Activated CD4-positive, alpha-beta T cell treated with anti-CD3 and anti-CD28 coated beads for 48 hours (primary cell): ENCODE measurements at places on chromosomes 4 and X.

GRCh38 chr4:116639070-116639577, 446.3 kb downstream of the TRAM1L1 start:
- no peak for DNase-seq

GRCh38 chrX:34275699-34276098, 143.6 kb upstream of the FAM47A start:
- no peak for DNase-seq

DNA sequence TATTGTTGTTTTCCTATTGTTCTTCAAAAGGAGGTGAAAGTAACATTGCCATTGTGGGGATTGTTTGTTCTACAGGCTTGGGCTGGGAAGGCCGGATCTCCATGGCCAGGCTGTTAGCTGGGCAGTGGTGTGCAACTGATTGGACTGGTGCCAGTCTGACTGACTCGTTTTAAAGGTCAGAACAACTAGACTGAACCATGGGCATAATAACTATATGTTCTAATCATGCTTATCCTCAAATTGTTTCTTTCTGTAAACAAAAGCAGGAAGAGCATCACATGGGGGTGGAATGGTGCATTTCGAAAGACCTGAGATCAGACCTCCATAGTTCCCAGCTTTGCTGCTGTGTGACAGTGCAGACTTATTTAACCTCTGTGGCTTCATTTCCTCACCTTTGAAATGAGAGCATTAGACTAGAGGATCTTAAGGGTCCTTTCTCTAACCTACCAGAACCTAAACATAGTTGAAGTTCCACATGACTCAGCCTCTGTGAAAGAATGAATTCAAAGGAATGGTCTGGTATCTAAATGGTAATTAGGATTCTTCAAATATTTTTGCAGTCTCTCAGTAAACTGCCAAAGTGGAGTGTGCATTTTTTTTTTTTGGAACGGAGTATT, 66.7 kb upstream of the PGRMC2 start:
- DNase-seq: no peak

DNA sequence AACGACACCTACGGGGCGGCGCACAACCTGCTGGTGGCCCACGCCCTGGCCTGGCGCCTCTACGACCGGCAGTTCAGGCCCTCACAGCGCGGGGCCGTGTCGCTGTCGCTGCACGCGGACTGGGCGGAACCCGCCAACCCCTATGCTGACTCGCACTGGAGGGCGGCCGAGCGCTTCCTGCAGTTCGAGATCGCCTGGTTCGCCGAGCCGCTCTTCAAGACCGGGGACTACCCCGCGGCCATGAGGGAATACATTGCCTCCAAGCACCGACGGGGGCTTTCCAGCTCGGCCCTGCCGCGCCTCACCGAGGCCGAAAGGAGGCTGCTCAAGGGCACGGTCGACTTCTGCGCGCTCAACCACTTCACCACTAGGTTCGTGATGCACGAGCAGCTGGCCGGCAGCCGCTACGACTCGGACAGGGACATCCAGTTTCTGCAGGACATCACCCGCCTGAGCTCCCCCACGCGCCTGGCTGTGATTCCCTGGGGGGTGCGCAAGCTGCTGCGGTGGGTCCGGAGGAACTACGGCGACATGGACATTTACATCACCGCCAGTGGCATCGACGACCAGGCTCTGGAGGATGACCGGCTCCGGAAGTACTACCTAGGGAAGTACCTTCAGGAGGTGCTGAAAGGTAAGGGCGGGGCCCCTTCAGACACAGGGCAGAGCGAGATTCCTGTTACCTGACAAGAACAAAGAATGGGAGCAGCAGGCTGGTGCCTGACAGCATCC, 11.7 kb downstream of the RPL9 start:
- DNase-seq: peak; percentile 60

DNA sequence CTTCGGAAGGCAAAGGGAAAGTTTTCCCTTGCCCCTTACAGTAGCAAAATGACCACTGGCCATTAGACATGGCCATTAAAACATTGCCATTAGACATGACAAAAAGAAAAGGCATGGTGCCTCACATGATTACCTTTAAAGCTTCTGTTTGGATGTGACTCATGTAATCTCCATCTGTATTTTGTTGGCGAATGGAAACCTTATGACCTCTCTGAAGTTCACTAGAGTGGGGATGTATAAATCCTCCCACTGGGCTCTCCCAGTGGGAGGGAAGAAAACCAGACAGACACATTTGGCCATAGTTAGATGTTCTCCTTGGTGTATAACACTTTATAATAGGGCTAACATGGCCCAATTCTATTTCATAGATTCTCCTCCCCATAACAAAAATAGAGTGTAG, 152.6 kb downstream of the MAGEB17 start:
- DNase-seq: no peak

GRCh38 chr4:91997045-91997444, 306.7 kb upstream of the GRID2 start:
- no peak for DNase-seq

- DNase-seq: no peak
These were observed 55.3 kb downstream of the EGF start for GRCh38 chr4:109967798-109968520.

- DNase-seq: no peak
These were observed 50.4 kb upstream of the PGAM4 start for GRCh38 chrX:78019586-78020483.

GRCh38 chrX:29890004-29890403, 325.4 kb upstream of the MAGEB2 start:
- no peak for DNase-seq

GRCh38 chr4:107799669-107800450, 24.9 kb upstream of the SGMS2 start:
- no peak for DNase-seq

- DNase-seq: no peak
These were observed 512.8 kb downstream of the ANKRD50 start for GRCh38 chr4:124199755-124200154.

DNA sequence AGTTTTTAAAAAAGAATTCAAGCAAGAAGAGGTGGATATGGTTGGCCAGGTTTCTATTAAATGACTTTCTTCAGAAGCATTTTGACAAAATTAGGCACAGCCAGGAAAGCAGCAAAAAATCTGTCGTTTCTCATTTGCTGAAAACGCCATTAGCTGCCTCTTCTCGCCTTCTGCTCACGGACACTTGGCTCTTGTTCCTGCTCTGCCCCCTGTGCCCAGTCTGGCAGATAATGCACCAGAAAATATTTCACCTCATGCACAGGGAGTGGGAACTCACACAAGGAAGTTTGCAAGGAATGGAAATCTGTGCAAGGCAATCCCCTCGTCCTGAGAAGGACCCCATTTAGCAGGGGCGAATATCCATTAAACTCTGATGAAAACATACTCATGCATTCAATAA, 260.0 kb downstream of the PACRGL start:
- DNase-seq: no peak
